ENCODE measurements at places on chromosomes 3 and 15.

DNA sequence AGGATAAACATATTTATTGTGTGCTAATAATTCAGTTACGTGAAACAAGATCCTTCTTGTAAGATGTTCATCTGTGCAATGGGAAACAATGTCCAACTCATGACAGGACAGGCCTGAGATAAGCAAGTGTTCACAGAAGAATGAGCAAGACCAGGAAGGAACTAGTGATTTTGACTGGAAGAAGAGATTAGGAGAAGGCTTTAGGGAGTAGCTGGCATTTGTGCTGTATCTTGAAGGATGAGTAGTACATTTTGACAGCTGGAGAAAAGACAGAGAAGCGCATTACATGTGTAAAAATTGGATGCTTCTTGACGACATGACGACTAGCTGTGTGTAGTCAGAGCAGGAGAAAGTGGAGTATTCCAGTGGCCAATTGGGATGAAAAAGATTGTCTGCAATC, 48.4 kb downstream of the GBE1 start:
- no peak for DNase-seq

GRCh38 chr3:157093096-157093495, 66.9 kb downstream of the CCNL1 start:
- DNase-seq = no peak

DNA sequence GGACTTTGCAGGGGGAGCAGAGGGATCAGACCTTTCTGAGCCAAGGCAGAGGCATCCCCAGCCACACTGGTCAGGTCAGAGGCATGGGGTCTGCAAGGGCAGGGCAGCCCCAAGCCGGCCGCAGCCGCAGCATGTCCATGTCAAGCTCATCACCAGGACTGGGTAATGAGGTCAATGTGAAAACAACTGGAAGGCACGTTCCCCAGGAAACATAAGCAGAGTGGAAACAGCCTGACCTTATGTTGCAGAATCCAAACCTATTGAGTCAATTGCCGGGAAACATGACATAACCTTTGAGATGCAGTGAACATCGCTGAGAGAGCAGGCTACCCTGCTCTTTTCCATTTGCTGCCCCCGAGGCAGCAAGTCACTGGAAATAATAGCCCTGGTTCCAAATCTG, 315.1 kb upstream of the IGF1R start:
- no peak for DNase-seq

DNA sequence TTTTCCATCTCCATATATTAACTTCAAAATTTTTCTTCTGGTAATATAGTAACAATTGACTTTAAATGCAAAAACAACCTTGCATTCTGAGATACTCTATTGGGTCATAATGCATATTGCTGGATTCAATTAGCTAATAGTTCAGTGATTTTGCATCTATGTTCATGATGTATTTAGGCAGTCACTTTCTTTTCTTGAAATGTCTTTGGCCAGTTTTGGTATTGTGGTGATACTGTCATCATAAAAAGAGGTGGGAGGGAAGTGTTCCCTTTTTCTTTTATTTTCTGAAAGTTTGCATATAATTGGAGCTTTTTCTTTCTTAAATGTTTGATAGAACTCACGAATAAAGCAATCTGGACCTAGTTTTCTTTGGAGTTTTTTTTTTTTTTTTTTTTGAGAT, 67.4 kb upstream of the ZNF148 start:
- no peak for DNase-seq

- DNase-seq = no peak
Measured at GRCh38 chr3:119639494-119640350, 20.7 kb downstream of the POPDC2 start.

- DNase-seq = no peak
Measured at GRCh38 chr3:189121092-189121491, 50.7 kb upstream of the TPRG1 start.

GRCh38 chr3:3594986-3595385, 204.2 kb upstream of the LRRN1 start:
- no peak for DNase-seq

GRCh38 chr3:120449701-120450599, 842 bp downstream of the FSTL1 start:
- no peak for DNase-seq

DNA sequence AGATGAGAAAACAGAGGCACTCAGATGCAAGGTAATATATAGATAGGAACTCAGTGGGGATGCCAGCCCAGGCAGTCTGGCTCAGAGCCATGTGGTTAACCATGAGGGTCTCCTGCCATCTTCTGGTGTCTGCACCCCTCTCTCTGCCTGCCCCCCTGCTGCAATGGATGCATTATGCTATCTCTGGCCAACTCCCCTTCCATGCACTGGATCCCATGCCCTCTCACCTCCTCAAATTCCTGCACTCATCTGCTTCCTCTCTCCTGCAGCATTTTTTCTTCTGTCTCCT, 163.2 kb downstream of the STT3B start:
- DNase-seq = no peak

- no peak for DNase-seq
Measured at GRCh38 chr3:192339214-192339613, 388.1 kb downstream of the FGF12 start.

DNA sequence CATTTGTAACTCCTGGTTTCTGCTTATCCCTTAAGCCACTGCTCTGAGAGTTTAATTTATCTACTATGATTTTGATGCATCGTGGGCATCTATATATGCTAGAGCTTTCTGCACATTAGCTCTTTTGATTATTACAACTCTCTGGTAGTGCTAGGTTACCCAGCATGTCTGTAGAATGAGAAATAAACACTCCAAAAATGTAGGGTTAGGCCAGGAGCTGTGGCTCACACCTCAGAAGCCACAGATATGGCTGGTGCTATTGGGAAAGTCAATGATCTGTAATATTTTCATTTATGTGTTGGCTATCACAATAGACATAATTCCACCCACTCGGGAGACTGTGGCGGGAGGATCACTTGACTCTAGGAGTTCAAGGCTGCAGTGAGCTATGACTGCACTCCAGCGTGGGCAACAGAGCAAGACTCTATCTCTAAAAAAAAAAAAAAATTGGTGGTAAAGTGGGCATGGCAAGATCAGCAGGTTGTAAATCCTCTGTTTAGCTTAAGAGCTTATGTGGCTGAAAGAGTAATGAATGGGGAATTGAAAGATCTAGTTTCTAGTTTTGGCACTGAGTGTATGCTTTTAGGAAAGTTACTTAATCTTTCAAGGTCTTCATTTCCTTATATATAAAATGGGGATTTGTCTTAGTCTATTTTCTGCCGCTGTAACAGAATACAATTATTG, 6.3 kb downstream of the TIGIT start:
- no peak for DNase-seq

GRCh38 chr3:186255703-186256331, 106.2 kb downstream of the DGKG start:
- DNase-seq = no peak

GRCh38 chr3:155325263-155325835, 31.9 kb upstream of the STRIT1 start:
- DNase-seq = no peak

DNA sequence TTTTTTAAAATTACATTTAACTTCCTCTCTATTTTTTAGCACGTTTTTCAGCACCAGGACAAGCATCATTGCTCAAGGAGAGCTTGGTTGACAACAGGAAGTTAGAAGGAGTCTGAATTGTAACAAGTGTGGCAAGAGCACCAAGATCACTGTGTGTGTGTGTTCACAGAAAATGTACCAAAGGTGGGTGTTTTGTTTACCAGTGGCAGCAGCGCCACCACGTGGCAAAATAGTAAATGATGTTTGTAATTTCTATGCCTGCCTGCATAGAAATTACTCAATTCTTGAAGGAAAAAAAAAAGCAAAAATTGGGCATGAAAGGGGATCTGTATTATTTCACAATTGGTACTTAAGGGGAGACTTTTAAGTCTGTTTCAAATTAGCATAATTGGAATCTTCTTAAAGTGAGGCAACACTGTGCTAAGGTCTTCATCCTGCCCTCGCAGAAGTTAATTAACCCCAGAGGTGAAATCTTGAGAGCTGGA, 7.4 kb upstream of the U2SURP start:
- no peak for DNase-seq

- no peak for DNase-seq
Measured at GRCh38 chr3:126947429-126947828, 35.5 kb upstream of the PLXNA1 start.

DNA sequence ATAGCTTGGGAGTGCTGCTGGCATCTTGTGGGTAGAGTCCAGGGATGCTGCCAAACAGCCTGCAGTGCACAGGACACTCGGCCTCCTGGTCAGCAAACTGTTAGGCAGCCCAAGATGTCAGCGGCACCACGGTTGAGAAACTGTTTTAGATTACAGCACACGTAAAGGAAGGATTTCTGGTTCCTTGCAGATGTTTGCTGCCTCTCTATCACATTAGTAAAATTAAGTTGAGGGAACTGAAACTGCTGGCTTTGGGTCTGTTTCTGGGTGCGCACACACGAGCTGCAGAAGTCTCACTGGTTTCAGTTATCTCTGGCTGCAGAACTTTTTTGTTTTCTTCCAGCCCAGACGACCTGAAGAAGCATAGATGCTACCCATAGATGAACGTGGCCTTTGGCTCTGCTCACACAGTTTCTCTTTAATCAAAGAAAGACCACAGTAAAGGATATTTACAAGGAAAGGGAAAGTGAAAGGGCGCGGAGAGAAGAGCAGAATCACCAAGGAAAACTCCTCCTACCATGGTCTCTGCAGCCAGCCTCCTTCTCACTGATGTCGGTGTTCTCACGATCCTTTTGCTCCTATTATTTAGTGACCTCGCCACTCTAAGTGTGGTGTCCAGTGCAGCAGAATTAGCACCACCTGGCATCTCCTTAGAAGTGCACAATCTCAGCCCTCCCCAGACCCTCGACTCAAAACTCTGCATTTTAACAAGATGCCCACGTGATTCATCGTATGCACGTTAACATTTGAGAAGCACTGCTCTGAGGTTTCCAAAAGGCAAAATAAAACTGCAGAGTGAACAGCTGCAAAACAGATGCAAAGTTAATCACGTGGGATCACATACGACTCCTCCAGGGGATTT, 50.6 kb upstream of the AKAP13 start:
- DNase-seq = peak; percentile 93

All from GM12864 (cell line).